ENCODE measurements at places on chromosomes 4 and X.

- no peak for DNase-seq
Measured at GRCh38 chr4:41989994-41990364, 351 bp upstream of the SLC30A9 start.

DNA sequence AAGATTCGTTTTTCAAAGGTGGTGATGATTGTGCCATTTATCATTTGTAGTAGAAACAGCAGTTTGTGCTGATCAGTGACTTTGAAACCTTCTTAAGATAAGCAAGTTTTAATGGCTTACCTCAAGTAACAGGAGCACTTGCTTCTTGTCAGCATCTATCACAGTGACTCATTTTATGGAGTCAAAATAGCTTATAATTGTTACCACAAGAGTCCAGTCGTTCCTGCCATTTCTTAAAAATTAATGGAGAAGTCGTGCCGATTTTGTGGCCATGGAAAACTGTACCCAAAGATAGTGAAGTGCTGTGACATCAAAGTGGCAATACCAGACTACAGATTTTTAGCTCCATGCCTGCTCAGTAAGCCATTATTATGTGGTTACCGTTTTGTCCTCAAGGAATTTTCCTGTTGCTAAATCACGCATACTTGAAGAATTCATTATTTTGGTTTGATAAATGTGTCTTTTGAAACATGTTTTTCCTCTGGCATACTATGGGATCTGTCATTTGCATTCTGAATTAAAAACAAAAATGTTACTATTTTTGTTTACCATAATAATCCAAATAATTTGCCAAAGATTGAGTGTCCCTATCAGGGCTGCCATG, 129.9 kb downstream of the CBR4 start:
- no peak for DNase-seq

- DNase-seq, result no peak
Measured at GRCh38 chr4:53617101-53617680, 25.9 kb upstream of the LNX1 start.

GRCh38 chrX:153494061-153494460, 719 bp upstream of the BGN start:
- no peak for DNase-seq

- DNase-seq, result no peak
Measured at GRCh38 chr4:80210549-80210948, 13.2 kb downstream of the PRDM8 start.

All from stimulated activated CD8-positive, alpha-beta memory T cell treated with anti-CD3 and anti-CD28 coated beads, Interleukin-12 subunit alpha, Interleukin-12 subunit beta, amount 100 ng/mL, for 4 hours (primary cell).